ENCODE measurements at places on chromosomes 4 and X.

DNA sequence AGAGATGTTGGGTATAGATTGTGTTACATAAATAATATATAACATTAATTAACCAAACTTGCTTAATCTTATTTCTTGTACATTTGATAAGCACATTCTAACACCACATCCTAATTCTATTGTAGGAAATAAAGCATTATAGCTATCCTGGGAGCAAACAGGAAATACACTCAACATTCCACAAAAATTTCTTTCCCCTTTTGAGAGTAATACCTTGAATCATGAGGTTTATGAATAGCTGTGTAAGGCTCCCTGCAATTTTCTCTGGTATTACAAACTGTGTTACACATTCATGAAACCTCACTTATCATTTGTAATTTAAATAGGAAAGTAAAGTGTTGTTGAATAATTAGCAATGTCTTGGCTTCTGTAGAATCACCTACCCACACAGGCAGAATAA is 95.1 kb downstream of the TMEM47 start:
- DNase-seq, result no peak

GRCh38 chr4:95219109-95219508 is 329.7 kb downstream of the UNC5C start:
- no peak for DNase-seq

- DNase-seq, result no peak
These were observed 171.9 kb downstream of the GALNTL6 start for GRCh38 chr4:171985129-171985528.

- no peak for DNase-seq
These were observed 212.1 kb upstream of the GALNTL6 start for GRCh38 chr4:171601091-171601490.

All from substantia nigra (tissue), 51 donors.